ENCODE measurements at places on chromosomes 6 and 20.

DNA sequence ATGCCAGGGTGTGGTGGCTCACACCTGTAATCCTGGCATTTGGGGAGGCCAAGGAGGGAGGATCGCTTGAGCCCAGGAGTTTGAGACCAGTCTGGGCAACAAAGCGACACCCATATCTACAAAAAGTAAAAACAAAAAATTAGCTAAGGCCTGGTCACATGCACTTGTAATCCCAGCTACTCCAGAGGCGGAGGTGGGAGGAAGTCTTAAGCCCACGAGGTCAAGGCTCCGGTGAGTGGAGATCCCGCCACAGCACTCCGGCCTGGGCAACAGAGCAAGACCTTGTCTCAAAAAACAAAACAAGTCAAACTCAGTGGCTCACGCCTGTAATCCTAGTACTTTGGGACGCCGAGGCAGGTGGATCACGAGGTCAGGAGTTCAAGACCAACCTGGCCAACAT is 35.6 kb downstream of the SRSF3 start:
- DNase-seq = no peak

DNA sequence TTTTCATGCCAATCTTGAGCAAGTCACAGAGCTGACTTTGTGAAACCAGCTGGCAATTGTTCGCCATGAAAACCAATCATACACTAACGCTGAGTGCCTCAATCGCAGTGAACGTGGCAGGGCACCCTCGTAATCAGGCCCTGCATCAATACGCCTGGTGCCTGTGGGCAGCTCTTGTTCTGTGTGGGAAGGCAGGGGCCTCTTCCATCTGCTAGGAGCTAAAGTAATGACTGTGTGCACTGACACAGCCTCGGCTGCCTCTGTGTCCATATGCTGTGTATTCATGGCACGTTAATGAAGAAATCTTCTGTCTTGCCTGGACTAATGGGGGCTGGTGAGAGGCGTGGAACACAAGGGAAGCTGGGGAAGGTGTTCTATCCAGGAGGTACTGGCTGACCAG is 27.8 kb upstream of the SYNDIG1 start:
- DNase-seq = no peak

DNA sequence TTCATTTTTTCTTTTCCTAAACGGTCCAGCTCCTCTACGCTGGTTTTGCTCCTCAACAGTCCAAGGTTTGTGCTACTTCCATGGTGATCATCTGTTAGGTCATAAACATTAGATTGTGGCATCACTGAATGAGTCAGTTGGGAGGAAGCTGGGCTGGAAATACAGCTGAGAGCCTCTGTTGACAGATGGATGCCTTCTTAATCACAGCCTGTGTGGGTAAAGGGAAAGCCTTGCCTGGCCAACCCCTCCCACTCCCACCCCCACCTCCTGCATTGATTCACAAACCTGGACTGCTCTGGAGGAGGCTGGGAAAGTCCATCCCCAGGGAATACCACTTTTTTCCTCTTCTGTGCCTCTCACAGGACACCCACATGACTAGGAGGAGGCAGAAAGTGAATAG is 180.6 kb upstream of the CCN2 start:
- DNase-seq = peak; percentile 97

DNA sequence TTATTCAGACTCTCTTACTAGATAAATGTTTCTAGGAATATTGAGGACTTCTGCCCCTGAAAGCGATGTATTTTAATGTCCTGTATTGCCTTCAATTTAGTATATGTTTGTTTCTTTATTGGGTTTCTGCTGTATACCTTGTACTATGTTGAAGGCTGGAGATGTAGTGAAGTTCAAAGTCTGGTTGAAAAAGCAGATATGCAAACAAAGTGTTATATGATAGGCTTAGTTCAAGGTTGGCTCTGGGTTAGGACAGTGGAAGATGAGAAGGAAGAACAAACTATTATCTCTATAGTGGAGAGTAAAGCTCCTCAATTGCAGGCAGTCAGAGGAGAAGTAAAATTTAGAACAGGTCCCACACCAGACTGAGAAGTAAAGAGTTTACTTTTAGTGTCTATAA is 36.3 kb upstream of the ADGRG6 start:
- no peak for DNase-seq

GRCh38 chr20:38671701-38672292 is 52.5 kb upstream of the SLC32A1 start:
- no peak for DNase-seq

DNA sequence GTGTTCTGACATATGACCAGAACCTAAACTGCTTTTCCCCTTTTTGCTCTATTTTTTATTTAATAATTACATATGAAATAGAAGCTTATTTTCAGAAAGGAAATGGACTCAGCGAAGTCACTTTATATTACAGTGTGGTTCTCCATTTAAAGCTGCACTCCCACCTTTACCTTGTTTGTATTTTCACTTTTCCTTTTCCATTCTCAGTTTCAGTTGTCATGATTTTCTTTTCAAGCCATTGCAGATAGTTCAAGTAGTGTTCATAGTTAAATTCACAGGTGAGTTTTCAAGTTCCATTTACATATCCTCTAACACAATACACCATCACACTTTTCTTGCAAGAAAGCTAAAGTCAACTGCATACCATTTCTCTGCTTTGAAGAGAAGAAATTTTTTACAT is 400.2 kb downstream of the HACE1 start:
- no peak for DNase-seq

DNA sequence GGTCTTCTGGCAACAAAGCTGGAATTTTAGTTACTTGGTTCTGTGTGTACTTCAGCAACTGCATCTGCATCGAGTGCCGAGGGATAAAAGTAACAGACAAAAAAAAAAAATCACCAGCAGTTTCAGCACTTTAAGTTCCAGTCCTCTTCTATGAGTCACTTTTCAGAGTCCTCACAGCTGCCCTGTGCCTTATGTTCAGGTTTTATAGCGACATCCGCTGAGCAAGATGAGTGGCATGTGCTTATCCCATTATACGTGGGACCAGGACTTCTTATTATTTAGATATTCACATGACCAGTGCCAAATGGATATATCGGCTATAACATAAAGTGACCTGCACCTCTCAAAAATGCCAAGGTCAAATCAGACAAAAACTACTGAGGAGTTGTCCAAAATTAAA is 242.9 kb downstream of the FOXA2 start:
- peak; percentile 18 for DNase-seq

GRCh38 chr6:25287941-25288340 is 8.8 kb downstream of the CARMIL1 start:
- no peak for DNase-seq

GRCh38 chr6:125809570-125810170 is 18.9 kb downstream of the NCOA7 start:
- DNase-seq = no peak

- DNase-seq = no peak
Measured at GRCh38 chr20:44856442-44856841, 29.1 kb upstream of the YWHAB start.

- peak; percentile 30 for DNase-seq
Measured at GRCh38 chr6:42963855-42964605, 3.5 kb downstream of the GNMT start.

DNA sequence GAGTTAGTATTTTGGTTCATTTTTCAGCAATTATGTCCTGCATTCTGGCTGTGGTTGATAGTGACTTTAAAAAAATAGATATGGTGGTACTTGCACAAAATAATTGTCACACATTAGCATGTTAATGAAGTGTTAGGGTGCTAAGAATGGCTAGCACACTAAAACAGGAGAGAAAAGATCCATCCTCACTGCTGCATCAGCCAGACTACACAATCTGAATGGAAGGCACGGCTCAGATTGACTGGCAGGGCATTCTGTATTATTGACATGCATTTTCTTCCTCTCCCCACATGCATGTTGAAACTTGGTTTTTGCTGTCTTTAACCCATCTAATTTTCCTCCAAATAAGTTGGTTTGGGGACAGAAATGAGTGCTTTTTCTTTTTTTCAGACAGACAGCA is 306.3 kb downstream of the PRL start:
- DNase-seq = no peak

GRCh38 chr6:65570340-65570739 is 136.7 kb downstream of the EYS start:
- DNase-seq = no peak

GRCh38 chr6:85464260-85464644 is 14.4 kb downstream of the NT5E start:
- peak; percentile 96 for DNase-seq

- DNase-seq = no peak
Measured at GRCh38 chr20:59297686-59298085, 2.7 kb upstream of the EDN3 start.

GRCh38 chr20:25076201-25076600 is 5.7 kb downstream of the VSX1 start:
- DNase-seq = no peak

DNA sequence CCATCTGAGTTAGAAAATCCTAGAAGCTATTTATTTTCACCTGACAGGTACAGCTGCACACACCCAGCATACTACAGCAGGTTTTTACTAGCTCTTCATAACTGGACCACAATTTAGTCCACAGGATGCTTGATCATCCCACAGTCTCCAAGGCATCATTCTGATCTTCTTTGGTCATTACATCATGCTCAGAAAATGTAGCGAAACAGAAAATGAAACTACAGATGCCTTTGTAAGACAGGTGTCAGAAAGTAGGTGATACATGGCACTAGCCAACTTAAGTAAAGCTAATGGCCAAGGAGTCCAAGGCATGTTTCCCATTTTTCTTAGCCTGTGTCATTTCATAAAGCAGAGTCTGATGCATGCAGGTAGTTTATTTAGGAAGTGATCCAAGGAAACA is 102.3 kb downstream of the HTR1B start:
- no peak for DNase-seq

DNA sequence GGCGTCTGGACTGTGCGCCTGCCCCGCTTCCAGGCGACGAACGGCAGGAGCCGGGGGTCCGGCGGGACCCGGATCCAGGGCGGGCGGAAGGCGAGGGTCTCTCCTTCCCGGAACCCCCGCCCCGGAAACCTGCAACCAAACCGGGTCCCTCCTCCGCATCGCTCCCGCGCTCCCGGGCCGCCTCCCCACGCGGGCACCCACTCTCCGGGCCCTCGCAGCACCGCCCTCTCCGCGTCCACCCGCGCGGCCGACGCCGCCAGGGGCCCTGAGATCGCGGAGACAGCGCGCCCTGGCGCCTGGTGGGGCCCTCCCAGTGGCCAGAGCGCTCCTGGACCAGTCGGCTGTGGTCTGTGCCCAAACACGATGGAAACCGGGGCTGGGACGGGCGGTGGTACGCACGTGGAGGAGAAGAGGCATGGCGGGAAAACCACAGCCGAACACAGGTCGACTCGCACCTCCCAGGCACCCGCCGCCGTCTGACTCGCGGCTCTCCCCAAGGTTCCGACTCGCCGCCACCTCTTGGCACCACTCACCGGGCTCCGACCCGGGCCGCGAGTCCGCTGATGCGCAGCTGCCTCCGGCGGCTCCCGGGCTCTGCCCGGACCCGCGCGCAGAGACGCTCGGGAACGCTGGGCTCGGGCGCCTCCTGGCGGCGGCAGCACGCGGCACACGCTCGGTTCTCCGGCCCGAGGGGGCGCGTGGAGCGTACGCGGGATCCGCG is 7.9 kb downstream of the NKX2-2 start:
- DNase-seq = no peak

DNA sequence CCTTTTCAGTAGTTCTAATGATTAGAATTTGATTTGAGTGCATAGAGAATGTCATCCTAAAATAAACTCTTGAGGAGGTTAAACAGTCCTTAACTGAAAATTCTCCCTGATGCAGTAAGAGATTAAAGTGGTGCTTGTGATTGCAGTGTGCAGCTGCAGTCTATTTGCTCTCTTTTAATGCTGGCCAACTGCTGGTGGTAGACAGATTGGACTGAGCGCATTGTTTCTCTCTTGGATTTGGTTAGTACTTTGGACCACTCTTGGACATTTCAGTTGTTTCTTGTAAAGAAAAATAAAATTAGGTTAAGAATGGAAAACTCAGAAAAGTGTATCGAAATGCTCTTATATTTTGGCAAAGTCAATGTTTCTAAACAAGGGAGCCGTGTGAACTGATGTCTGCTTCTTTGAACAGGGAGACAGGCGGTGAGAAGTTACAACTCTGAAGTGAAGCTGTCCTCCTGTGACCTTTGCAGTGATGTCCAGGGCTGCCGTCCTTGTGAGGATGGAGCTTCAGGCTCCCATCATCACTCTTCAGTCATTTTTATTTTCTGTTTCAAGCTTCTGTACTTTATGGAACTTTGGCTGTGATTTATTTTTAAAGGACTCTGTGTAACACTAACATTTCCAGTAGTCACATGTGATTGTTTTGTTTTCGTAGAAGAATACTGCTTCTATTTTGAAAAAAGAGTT is 127.2 kb downstream of the CD109 start:
- no peak for DNase-seq

- DNase-seq = no peak
Measured at GRCh38 chr6:90087106-90087833, 193.0 kb downstream of the GJA10 start.

- DNase-seq = no peak
Measured at GRCh38 chr20:46946796-46947195, 52.2 kb downstream of the EYA2 start.

DNA sequence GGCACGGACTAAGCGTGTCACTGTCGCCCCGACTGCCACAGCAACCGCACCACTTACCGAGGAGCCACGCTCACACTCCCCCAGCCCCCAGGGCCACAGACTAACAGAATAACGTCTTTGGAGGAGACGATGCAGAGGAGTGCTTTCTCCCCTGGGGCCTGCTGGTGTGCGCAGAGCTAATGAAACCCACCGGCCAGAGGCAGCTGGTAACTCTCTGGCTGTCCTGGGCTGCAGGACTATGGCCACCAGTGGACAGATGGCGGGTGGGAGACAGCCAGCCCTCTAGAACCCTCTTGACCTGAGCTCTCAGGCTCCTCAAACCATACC is 228.0 kb downstream of the DLL1 start:
- DNase-seq = no peak

- DNase-seq = no peak
Measured at GRCh38 chr6:161094955-161095354, 103.4 kb downstream of the MAP3K4 start.

DNA sequence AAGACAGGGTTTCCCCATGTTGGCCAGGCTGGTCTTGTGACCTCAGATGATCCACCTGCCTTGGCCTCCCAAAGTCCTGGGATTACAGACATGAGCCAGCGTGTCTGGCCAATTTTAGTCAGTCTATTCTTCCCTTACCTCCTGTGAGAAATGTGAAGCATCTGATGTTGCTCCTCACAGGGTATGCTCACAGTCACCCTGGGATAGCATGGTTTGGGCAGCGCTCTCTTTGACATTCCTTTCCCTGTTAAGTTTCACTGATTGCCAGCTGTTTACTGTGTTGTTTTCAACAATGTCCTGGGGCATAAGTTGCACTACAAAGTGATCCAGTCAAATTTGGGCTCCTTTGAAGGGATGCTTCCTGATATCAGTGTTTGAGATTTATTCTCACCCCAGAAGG is 13.1 kb downstream of the CDC5L start:
- DNase-seq = no peak

GRCh38 chr6:36722365-36722764 is 24.7 kb downstream of the RAB44 start:
- DNase-seq = no peak

- no peak for DNase-seq
Measured at GRCh38 chr20:1163105-1163504, 21.7 kb downstream of the TMEM74B start.

DNA sequence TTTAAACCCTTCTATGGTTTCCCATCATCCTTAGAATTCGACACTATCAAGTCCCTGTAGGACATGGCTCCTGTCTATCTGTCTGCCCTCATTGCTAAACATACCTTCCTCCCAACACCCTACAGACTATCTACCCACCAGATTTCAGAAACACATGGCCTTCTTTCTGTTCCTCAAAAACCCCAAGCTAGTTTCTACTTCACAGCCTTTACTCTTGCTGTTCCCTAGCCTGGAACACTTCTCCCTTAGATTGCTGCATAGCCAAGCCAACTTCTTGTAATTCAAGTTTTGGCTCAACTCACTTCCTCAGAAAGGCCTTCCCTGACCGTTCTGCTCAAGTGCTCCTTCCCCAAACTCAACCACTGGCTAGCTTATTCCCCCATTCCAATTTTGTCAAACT is 156.2 kb downstream of the BTBD9 start:
- DNase-seq = no peak
